ENCODE measurements at places on chromosomes 11 and 22.

GRCh38 chr11:65059959-65060824 lies 1.8 kb upstream of the NAALADL1 start:
- DNase-seq: peak; percentile 37

- DNase-seq: no peak
Observed at GRCh38 chr11:9761441-9761945, 97.6 kb downstream of the SWAP70 start.

DNA sequence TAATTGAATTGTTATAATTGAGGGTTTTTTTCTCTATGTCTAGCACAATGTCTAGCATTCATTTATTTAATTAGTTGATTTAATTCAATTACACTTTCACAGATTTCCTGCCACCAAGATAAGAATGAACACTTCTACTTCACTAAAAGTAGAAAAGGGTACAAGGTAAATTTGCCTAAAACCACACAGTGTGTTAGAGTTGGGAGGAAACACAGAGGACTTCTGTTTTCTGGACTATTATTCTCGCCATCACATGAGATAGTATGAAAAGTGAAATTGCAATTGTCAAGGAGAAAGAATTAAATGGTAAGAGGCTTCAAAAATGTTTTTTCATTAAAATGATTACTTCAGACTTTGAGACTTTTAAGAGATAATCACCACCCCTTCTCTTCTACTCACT lies 109.5 kb downstream of the ETS1 start:
- no peak for DNase-seq

GRCh38 chr11:119584193-119585042 lies 144.6 kb downstream of the NECTIN1 start:
- peak; percentile 81 for DNase-seq

GRCh38 chr22:42949159-42949558 lies 65.8 kb downstream of the PACSIN2 start:
- no peak for DNase-seq

DNA sequence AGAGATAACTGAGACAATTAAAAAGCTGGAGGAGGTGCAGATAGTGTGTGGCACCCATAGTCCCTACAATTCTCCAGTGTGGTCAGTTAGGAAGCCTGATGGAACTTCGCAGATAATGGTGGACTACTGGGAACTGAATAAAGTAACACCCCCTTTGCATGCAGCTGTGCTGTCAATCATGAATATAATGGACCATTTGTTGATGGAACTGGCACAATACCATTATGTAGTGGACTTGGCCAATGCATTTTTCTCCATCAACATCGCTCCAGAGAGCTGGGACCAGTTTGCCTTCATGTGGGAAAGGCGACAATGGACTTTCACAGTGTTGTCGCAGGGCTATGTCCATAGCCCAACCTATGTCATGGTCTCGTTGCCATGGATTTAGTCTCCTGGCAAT lies 324.2 kb downstream of the TMEM135 start:
- DNase-seq: no peak

DNA sequence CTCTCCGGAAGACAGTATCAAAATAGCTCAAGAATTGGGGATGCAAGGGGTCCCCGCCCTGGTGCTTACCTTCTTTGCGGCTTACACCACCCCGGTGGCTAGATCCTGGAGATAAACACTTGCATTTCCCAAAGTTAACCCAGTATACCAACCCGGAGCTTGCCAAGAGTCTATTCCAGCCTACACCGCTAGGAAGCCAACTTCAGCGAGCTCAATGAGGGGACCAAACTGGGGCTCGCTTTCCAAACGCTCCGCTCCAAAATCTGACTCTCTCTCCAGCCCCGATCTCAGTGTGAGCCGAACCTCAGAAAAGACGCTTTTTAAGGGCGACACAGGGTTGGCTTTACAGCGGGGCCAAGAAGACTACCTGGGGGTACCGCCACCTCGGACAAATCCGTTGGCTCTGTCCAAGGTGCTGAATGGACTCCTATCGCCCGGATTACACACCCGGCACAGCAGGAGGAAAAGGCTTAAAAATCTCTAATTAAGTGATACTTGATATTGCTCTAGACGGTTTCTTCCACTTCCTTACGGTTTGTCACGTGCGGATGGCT lies 20.1 kb upstream of the BDNF start:
- DNase-seq: peak; percentile 79

DNA sequence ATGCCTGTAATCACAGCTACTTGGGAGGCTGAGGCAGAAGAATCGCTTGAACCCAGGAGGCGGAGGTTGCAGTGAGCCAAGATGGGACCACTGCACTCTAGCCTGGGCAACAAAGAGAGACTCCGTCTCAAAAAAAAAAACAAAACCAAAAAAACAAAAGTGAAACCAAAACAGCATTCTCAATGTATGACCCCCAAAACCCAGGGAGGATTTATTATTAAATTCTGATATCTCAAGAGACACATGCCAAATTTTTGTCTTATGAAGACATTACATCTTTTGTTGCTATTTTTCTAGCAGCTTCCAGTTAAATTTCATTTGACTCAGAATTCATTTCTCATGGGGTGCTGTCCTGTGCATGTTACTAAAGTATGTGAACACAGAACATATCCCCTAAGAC lies 3.0 kb upstream of the YPEL4 start:
- DNase-seq: no peak

DNA sequence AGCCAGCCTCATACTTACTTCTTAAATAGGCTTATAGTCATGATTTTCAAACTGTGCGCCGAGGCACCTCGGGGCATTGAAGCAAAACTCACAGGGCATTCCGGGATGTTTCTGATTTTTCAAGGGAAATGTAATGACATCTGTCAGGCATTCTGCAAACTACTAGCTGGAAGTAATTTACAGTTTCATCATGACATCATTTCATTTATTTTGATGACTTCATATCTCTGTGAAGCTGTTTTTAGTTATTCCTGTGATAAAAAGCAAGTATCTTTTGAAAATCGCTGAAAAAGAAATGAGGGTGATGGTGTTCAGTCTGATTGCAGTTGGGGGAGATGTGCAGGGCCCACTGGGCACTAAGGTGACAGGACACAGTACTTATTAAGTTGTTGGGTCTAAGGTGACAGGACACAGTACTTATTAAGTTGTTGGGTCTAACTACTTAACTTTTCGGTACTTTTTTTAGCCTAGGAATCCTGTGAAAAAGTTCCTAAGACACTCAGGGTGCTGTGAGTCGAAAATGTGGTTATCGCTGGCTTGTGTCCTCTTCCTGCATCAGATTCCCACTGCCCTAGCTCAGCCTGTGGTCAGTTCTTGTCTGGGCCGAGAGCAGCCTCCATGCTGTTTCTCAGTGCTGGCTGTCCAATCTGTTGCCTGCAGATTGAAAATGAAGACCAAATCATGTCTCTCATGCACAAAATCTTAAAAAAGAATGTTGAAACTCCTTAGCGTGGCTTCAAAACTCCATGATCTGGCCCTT lies 42.6 kb downstream of the APLP2 start:
- DNase-seq: no peak

GRCh38 chr11:71459767-71460320 lies 6.8 kb downstream of the NADSYN1 start:
- no peak for DNase-seq

GRCh38 chr22:37079158-37079557 lies 27.6 kb downstream of the KCTD17 start:
- no peak for DNase-seq

DNA sequence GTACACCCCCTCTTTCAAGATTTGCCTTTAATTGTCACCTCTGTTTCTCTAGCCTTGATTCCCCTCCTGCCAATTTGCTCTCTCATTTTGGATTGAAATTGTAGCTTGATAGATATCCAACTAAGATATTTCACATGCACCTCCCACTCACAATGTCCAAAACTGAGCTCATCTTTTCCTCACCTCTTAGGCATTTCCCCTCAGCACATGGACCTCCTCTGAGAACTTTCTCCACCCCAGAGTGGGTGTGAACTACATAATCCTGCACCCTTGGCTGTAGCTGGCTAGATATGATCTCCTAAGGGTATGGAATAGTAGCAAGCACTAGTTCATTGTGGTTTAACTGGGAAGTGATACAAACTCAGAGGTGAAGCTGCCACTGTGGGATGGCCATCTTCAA lies 91.5 kb upstream of the SESN3 start:
- no peak for DNase-seq

DNA sequence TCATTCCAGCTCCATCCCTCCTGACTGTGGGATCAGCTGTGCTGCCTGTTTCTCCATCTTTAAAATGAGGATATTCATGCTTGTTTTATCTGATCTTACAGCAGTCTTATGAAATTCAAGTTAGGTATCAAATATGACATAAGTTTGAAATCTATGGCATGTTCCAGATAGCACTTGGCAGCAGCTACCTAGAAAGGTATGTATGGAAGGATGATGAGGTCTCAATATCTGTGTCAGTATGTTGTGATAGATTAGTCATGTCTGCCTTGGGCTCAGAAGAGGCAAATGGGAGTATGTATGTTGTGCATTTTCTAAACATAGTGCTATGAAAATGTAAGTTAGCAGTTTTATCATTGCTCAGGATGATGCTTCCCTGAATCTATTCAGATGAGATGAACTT lies 122.1 kb downstream of the NAV2 start:
- no peak for DNase-seq

GRCh38 chr11:102476812-102477211 lies 24.2 kb upstream of the TMEM123 start:
- DNase-seq: peak; percentile 58

DNA sequence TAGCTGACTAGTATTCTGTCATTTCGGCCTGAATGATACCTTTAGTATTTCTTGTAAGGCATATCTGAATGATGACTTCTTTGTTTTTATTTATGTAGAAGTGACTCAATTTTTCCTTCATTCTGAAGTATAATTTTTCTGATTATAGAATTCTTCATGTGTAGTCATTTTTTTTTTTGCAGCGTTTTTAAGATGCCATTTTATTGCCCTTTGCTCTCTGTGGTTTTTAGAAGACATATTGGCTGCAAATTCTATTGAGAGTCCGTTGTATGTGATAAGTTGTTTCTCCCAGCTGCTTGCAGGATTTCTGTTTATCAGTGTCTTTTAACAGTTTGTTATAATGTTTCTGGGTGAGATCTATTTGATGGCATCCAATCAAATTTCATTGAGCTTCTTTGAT lies 1224.8 kb downstream of the JRKL start:
- DNase-seq: no peak

GRCh38 chr22:19290400-19291217 lies 910 bp downstream of the CLTCL1 start:
- peak; percentile 32 for DNase-seq

Measured in hematopoietic multipotent progenitor cell treated with erythropoietin and hydrocortisone succinate and interleukin-3 and kit ligand, for 6 days (in vitro differentiated cells).